Non-pigmented ciliary epithelial cell (primary cell): ENCODE measurements at places on chromosomes 12 and 14.

- DNase-seq, result no peak
Measured at GRCh38 chr14:51202914-51203665, 37.0 kb upstream of the TMX1 start.

DNA sequence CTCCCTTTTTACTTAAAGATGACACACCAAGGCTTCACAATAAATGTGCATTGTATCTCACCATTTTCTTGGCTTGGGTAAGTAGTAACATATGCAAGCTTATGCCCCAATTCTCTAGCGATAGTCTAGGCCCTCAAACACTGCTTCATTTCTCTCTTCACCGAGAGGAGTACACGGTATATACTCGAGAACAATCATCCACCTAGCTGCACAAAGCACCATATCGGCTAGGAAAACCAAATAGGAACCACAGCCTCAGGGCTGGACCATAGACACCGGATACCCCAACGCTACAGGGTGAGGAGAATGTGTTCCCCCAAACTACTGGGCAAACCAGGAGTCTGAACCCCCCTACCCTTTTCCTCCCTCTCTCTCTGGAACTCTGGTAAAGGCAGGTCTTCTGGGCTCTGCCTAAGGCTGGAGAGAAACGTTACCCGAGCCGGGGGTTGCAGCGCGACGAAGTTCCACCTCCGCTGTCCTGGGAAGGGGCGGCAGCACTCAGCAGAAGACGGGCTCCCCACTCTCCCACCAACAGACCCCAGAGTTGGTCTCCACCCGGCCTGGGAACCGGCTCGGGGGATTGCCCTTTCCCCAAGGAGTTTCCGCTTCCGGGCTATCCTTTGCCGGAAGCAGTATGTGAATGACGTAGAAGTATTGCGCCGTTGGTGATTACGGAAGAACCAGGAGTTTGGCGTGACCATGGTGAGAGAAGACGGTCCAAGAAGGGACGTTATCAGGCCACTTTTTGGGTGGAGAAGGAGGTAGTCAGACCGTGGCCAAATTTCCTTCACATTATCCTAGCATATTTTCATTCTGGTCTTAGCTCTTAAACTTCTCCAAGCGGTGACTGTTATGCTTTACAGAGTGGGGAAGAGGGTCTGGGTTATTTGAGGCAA is at the start of the genes AREL1 and FCF1:
TSS of gene AREL1 (minus strand) at position 582 of the 896 bp plus-strand sequence. CDS start 27,465 bp downstream, outside the sequence.
TSS of gene FCF1 (plus strand) at position 646 of the 896 bp plus-strand sequence. CDS start at position 700, 54 bp downstream.
- peak; percentile 40 for DNase-seq

- no peak for DNase-seq
Measured at GRCh38 chr12:46888568-46888967, 62.8 kb upstream of the SLC38A4 start.

GRCh38 chr14:103517174-103517566 is 5.5 kb downstream of the CKB start:
- no peak for DNase-seq

DNA sequence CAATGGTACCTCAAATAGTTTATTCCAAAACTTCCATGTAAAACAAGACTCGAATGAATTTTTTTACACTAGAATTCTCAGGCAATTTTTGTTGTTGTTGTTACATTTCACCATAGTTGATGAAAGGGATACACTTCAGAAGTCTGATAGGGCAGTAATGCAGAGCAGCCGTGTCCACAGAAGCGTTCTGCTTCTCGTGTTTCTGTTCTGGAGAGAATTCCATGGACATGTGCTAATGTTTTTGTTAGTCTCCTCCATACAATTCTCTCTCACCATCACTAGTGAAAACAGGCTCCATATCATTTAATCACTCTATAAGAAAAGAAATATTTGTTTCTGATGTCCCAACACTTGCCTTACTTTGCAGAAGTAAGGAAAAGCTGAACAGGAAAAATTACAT is 606.1 kb downstream of the SLC16A7 start:
- DNase-seq, result no peak

- no peak for DNase-seq
Measured at GRCh38 chr12:70598467-70599193, 38.6 kb downstream of the PTPRB start.
